Endothelial cell of umbilical vein (primary cell): ENCODE measurements at places on chromosomes 13 and 19.

DNA sequence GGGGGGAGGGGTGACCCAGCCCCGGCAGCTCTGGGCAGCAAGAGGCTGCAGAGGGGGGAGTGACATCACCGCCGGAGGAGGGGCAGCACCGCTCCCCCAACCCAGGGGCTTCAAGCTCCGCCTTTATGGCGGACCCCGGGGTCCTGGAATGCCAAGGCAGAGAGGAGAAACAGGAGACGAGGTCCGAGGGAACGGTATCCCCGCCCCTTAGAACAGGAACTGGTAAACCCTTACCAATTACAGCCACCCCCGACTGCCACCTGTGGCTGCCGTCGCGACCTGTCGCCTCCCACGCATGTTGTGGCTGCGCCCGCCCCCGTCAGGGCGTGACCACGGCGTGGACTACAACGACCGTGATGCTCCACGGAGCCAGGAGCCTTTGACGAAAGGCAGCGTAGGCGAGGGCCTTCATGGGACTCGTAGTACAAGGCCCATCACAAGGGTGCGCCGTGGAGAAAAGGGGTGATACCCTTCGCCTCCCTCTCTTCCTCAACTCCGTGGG, 4.1 kb upstream of the KCNC3 start:
- DNase-seq, result peak; percentile 89

- no peak for DNase-seq
These were observed 300.5 kb downstream of the PCDH17 start for GRCh38 chr13:57932061-57932460.

DNA sequence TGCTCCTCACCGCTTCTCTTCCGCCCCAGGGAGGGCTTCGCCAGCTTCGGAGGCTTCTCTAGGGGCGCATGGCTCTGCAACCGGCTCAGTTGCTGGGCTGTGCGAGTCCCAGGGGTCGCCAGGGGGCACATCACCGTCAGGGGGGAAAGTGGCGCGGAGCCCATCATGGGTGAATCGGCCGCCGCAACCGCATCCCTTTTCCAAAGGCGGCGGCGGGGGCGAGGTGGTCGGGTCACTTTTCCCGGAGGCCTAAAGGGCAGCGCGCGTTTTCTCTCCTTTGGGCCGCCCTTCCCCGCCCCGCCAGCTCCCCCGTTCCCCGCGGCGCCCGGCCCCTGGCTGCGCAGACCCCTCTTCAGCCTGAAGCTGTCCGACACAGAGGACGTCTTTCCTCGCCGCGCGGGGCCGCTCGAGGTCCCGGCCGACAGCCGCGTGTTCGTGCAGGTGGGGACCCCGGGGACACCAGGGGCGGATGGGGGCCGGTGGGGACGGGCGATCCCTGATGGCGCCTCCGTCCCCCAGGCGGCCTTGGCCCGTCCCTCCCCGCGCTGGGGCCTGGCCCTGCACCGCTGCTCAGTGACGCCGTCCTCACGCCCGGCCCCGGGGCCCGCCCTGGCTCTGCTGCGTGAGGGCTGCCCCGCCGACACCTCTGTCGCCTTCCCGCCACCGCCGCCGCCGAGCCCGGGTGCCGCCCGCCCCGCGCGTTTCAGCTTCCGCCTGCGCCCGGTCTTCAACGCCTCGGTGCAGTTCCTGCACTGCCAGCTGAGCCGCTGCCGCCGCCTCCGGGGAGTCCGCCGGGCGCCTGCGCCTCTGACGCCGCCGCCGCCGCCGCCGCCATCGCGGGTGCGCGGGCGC, 1.7 kb downstream of the TGFBR3L start:
- DNase-seq, result no peak

- DNase-seq, result no peak
These were observed 117.7 kb upstream of the KLF12 start for GRCh38 chr13:74251778-74252519.

DNA sequence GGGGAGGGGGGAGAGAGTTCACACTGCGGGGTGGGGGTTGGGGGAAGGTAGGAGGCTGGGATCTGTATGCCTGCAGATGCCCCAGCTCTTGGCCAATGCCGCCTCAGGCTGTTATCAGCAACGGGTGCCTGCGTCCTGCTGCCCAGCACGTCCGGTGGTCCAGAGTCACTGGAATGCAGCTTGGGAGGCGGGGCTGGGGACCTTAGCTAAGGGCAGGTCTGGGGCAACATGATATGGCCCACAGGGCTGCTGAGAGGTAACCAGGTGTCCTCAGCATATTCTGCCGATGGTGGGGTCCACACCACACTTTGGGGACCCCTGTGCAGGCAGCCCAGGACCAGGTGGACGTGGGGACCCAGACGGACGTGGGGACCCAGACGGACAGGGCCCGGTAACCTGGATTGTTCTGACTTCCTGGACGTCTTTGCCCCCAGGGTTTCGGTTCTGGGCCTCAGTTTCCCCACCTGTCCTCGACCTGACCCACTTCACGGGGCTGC, 668 bp upstream of the ARHGAP45 start:
- no peak for DNase-seq
